Activated CD8-positive, alpha-beta T cell treated with anti-CD3 and anti-CD28 coated beads, Interleukin-2, amount 10 ng/mL, durations not matched to agents 7 days and 5 days (primary cell): ENCODE measurements at places on chromosomes 11 and 22.

GRCh38 chr11:5036669-5037068, 9.7 kb upstream of the OR52J3 start:
- DNase-seq: no peak

DNA sequence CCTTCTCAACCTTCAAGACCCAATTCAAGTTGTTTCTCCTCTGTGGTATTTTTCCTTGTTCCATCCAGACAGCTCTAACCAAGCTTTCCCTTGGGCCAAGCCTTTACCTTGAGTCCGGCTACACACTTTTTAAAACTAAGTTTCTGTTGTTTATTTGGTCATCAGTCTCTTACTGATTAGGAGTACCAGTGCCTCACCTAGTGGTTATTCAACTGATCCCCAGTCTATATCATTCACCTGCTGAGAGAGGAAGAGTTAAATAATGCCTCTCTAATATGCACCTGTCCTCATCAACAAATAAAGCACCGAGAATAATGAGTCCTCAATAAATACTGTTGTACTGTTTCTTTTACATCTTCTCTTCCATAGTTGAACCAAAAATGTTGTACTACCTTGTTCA, 160.8 kb downstream of the MSANTD4 start:
- DNase-seq: no peak

GRCh38 chr11:12761029-12761428, 86.8 kb downstream of the TEAD1 start:
- no peak for DNase-seq

- DNase-seq: no peak
Measured at GRCh38 chr22:32918741-32919140, 117.2 kb downstream of the TIMP3 start.

DNA sequence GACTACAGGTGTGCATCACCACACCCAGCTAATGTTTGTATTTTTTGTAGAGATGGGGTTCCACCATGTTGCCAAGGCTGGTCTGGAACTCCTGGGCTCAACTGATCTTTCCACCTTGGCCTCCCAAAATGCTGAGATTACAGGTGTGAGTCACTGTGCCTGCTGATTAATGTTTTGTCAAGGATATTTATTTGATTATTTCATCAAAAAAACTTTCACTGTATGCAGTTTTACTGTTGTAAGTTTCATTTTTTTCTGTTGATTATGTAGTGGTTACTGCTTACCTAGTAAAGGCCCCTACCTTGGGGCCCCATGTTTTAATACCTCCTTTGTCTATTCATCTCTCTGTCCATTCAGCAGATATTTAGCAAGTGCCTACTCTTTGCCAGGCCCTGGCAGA, 16.7 kb upstream of the FAM168A start:
- no peak for DNase-seq

- DNase-seq: no peak
Measured at GRCh38 chr11:110986016-110986415, 259.5 kb upstream of the POU2AF2 start.

DNA sequence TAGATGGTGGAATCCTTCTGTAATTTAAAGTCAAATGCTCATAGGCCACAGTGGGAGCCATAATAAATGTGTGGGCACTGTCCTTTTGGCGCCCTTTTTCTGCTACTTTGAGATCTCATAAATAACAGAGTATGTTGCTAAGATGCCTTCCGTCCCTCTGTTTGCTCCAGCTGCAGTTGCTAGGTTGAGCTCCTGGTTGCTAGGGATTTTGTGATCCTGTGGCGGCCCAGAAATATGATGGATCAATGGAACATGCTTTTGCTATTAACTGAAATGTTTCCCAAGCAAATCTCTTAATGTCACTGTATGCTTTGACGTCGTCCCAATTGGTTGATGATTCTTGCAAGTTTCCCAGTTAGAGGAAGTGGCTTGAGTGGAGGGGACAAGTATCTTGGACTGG, 53.5 kb downstream of the MYO18B start:
- DNase-seq: no peak

DNA sequence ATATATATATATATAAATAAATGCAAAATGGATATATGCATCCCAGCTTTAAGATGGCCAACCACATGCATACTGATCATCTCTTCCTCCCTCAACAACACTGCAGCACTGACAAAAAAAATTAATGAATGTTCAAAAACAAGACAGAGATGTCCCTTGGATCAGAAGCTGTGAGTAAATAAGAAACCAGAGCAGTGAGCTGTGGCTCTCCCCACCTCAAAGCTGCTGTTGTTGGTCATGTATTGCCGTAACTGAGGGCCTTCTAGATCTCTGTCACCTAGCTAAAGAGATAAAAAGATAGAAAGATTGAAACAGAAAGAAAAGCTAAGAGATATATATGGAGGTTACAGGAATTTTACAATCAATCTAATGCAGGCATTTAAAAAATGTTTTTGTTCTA, 15.5 kb upstream of the TMEM135 start:
- DNase-seq: no peak

GRCh38 chr22:46501701-46502100, 35.7 kb downstream of the CELSR1 start:
- no peak for DNase-seq

GRCh38 chr11:128916681-128917080, 25.5 kb downstream of the KCNJ5 start:
- DNase-seq: no peak

DNA sequence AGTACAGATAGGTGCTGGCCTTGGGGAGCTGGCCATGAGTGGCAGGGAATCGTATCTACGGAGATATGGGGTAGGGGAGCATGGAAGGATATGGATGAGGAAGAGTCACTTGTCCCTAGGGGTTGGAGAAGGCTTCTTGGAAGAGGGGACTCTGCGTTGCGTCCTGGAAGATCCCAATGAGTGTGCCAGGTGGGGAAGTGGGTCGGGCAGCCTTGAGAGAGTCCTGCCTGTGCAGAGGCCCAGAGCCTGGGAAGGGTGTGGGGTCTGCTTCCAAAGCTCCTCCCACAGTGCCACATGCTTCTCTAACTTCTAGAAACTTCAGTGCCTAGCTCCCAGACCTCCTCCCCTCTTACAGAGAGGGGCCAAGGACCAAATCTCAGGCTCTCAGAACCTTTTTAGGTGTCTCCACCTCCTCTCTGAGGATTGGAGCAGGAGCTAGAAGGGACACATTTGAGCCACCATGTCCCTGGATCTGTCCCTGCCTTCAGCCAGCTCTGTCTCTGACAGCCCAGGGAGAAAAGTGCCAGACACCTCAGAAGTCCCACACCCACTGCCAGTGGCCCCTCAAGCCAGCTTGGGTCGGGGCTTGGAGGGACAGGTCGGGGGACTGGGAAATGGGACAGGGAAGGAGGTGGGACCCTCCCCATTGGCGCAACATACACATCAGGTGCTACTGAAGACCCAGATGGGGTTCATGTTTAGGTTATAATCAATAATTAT, 11.0 kb downstream of the RHBDD3 start:
- DNase-seq: no peak

DNA sequence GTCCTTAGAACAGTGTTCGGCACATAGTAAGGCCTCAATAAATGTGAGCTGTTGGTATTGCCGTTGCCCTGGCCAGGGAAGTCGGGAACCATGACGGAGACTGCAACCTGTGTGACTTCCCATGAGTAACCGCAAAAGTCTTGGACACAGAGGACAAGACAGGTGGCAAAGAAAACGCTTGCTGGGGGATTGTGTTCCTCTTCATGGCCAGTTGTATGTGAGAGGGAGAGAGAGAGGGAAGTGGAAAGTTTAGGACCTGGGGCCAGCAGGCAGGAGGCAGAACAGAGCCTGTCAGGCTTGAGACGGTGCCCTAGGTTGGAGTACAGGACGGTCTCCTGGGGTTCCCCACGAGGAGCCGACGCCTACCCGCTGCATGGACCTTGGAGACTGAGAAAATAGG, 90.2 kb downstream of the CEP164 start:
- no peak for DNase-seq

- DNase-seq: no peak
Measured at GRCh38 chr11:17812865-17813187, 78.2 kb downstream of the KCNC1 start.

DNA sequence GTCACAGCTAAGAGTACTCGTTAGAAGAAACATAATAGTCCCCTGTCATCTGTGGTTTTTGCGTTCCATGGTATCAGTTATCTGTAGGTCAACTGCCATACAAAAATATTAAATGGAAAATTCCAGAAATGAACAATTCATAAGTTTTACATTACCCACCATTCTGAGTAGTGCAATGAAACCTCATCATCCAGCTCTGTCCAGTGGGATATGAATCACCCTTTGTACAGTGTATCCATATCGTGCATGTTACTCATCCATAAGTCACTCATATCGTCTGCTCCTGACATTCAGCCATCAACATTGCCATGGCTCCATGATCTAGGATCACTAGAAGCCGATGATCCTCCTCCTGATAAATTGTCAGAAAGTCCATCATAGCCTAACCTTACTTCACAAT, 174.9 kb upstream of the C11orf87 start:
- no peak for DNase-seq

DNA sequence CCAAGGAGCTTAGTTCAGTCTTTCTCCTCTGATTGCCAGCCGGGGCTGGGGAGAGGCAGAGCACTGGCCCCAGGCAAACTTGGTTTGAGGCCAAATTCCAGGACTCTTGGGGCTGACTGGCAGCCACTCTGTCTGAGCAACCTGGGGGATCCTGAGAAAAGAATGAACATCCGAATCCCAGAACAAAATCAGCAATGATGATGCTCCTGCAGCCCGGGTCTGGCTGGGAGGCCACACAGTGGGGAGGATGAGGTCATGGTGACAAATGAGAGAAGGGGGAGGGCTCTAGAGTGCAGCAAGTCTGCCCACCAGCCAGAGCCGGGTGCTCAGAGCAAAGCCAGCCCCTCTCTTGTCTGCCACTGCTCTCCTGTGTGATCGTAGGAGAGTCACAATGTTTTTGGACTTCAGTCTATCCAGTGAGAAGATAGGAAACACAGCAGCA, 71.8 kb upstream of the PAX6 start:
- DNase-seq: no peak

GRCh38 chr11:62579252-62579651, 5.6 kb upstream of the EEF1G start:
- no peak for DNase-seq

- DNase-seq: no peak
Measured at GRCh38 chr11:6307876-6308275, 12.4 kb downstream of the CAVIN3 start.

DNA sequence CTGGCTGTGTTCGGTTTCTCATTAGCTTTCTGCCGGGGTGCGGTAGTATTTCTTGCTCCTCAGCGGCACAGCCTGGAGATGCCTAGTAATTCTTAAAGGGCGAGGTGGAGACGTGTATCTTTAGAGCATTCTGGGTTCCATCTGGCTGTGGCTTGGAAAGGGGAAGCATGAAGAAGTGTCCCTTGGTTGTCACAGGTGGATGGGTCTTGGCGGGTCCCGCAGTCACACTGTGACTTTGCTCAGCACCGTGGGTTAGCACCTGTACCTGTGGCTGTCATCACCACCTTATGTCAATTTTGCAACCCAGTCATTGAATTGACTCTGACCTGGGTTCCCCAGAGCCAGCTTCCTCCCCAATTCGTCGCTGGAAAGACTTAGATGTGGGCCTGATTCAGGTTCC, 57.6 kb downstream of the MIAT start:
- DNase-seq: no peak

- no peak for DNase-seq
Measured at GRCh38 chr11:69523453-69523852, 42.0 kb downstream of the LINC01488 start.

DNA sequence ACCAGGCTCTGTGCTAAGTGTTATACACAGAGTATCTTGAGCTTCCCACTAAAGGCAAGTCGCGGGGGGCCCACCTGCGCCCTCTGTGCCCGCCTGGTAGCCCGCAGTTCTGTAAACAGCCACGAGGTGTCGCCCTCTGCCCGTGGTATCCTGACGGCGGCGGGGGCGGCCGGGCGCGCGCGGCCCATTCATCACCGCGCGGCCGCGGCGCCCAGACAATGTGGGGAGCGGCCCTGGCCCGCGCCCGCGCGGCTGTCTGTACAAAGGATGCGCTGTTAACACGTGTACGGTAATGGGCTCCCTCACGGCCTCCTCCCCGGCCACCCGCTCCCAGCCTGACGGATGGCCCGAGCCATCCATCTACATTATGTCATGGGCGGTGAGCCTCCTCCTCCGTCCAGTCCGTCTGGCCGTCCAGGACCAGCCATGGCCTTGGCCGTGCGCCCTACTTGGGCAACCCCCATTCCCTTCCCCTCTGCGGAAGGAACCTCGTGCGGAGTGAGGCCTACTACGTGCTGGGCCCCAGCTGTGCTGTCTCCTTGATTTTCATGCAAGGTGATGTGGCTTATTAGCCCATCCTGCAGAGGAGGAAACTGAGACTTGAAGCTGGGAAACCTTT, 99.4 kb downstream of the MIAT start:
- DNase-seq: peak; percentile 52

GRCh38 chr11:5505363-5506048, 4.3 kb downstream of the UBQLN3 start:
- no peak for DNase-seq

DNA sequence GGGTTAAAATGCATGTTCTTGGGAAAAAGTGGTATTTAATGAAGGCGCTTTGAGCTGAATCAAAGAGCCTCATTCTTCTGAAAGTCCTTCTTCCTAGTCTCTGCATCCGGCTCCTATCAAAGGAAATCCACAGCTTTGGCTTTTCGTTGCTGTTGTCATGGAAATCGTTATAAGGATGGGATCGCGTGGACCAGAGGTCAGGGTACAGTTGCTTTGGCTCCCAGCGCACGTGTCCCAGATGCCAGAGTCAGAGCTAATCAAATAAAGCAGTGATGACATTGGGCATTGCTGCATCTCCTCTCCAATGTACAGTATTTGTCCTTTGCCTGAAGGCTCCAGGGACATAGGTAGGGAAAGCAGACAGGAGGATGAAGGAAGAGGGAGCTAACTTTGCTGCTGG, 181.9 kb downstream of the MYO18B start:
- DNase-seq: no peak

DNA sequence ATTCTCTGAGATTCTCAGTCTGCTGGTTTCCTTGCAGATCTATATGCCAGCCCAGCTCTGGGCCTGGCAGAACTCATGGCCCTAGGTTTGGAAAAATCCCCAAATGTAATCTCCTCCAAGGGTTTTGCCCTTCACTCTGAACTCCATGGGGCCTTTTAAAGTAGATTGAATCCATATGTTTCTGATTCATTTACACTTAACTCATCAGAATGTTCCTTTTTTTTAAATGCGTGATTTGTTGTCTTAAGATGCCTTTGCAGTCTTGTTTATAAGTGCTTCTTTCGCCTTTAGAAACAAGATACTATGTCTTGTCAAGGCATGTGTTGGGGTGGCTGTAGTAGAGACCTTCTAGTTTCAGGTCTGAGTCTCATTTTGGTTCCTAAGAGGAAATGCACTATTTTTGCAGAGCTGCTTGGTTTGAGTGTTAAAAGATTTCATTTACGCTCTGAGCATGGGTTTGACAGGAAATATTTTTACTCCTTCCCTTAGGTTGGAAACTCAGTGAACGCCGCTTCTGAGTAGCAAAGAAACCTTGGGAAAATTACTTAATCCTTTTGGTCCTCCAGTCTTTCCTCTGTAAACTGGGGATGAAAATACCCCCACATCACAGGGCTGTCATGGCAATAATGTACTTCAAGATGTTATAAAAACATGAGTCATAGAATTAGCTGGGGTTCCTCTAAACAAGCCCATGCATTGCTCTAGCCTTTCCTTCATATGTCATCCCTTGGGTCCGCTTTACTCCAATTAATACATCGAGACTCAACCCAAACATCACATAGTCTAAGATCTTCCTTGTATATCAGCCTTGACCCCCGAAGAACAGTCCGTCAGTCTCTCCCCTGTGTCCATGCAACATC, 83.5 kb downstream of the SNX19 start:
- DNase-seq: no peak
